ENCODE measurements at places on chromosomes 7 and 10.

GRCh38 chr10:70125918-70126552, 6.6 kb downstream of the AIFM2 start:
- DNase-seq, result no peak

DNA sequence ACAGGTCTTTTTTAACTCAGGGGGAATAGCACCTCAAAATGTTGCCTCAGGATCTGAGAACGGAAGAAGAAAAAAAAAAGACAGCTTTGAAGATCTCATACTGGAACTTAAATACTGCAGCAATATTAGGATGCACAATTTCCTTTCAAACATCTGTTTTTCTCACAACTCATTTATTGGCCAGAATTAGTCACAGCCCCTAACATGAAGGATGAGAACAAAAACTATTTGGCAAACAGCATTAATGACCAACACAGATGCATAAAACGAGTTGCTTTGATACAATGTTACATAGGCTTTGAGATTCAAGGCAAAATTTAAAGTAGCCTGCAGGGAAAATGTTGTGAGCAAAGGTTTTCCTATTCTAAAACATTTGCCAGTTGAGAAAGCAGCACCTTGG, 36.5 kb downstream of the JMJD1C start:
- DNase-seq, result no peak

- no peak for DNase-seq
These were observed 35.8 kb upstream of the DNMBP start for GRCh38 chr10:100045592-100045991.

GRCh38 chr7:101650579-101651081, 21.5 kb upstream of the MYL10 start:
- DNase-seq, result no peak

GRCh38 chr7:91941450-91941849, 788 bp downstream of the AKAP9 start:
- DNase-seq, result peak; percentile 63

DNA sequence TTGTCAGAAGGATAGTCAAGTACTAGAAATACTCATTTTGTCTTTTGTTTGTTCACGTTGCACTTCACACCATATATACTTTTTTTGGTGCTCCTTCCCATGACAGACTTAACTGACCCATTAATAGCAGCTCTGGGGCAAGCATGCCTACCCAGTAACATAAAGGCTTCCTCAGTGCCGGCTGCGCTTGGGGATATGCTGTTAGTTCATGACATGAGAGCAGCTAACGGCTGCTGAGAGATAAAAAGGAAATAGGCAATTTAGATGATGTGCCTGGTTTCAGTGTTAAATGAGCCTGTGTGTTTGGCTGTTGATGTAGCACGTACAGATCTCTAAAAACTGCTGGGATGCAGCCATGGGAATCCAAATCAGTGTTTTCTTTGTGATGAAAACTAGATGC, 86.4 kb downstream of the TAX1BP1 start:
- DNase-seq, result no peak

- DNase-seq, result no peak
These were observed 22.9 kb upstream of the MTPAP start for GRCh38 chr10:30371954-30372353.

DNA sequence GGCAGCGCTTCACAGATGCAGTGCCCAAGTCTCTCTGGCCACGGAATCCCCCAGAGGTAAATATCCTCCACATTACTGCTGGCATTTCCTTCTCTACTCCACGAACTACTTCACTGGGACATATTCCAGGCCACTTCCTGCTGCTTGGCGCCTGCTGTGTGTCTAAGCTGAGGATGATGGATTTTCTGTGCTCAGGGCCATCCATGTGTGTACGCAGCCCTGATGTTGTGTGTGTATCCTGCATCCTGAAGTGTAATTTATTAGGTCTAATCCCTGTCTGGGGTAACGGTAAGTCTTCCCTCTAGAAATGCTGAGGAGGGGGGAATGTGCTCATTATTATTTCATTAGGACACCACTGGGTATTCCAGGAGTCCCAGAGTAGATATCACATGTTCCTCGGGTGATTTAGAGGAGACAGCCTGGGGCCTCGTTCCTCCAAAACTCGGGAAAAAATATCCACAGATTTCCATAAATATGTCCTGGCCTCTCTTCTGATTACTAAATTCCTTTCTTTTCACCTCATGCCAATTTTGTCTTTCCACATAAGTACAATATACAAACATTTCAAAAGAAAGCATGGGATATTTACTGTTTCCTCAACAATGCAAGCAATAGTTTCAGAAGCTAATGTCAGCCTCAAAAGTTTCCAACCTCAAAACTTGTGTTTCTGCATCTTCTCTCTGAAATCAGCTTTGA, 25.5 kb upstream of the HABP2 start:
- no peak for DNase-seq

- DNase-seq, result peak; percentile 82
These were observed at the start of gene SMKR1 for GRCh38 chr7:129501760-129502707. SMKR1 (plus strand) TSS chr7:129502531; CDS start chr7:129502825, 294 bp downstream.

GRCh38 chr10:33676606-33677339, 342.3 kb upstream of the NRP1 start:
- no peak for DNase-seq

GRCh38 chr7:155816996-155817395, 4.7 kb upstream of the SHH start:
- DNase-seq, result no peak

GRCh38 chr10:76411729-76412435, 980.5 kb downstream of the LRMDA start:
- DNase-seq, result no peak

- DNase-seq, result no peak
These were observed 17.1 kb upstream of the GTPBP4 start for GRCh38 chr10:971150-971542.

DNA sequence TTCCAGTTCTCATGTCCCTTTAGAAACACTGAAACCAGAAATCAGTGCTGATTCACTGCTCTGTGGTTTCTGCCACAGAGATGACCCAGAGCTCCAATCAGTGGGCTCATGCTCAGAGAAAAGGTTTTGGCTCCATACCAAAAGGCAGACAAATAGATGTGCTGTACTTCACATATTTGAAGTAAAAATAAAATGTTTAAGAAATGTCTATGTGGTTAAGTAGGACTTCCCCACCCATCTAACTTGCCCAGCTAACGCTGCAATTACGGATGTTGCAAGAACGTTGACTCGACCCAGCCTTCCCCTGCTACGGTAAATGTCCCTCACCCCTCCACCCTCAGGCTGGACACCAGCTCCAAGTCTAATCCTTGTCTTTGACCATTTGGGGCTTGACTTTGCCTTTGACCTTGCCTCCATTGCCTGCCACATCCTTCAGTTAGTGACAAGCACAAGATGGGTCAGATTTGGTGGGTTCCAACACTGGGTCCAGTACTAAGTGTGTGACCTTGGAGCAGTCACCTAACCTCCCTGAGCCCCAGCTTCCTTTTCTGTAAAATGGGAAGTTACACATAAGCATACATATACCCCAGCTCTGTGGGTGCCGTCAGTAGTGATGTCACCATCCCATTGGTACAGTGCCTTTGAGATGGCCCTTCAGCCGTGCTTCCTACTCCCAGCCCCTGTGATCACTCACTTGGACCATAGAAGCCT, 95.8 kb downstream of the CHST15 start:
- no peak for DNase-seq

DNA sequence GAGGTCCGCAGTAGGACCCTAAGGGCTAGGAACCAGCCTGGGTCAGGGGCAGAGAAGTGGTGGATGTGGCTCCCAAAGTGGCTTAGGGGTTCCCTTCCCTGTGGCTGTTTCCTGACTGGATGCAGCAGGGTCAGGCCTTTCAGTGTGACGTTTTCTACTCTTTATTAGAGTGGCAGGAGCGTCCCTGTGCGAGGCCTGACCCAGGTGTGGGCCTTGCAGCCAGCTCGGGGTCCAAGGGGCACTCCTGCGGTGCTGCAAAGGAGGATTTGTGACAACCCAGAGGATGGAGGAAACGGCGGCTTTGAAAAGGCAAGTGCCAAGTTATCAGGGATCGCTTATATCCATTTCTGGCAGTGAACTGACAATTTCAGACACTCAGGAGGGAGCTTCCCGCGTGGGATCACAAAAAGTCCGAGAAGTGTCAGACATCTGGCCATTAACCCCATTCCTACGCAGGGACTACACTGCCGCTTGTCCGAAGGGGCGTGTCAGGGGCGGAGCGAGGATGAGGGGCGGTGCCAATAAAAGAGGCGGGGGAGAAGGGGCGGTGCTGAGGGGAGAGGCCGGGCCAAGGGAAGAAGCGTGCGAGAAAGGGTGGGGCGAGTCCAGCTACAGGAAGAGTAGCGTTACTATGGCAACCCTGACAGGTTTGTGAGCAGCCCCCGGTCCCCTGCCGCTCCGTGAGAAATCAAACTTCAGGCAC, 98.8 kb upstream of the ZNF722 start:
- DNase-seq, result peak; percentile 1

- no peak for DNase-seq
These were observed 48.6 kb downstream of the FAM20C start for GRCh38 chr7:240887-241421.

GRCh38 chr7:34371922-34372321, 286.1 kb upstream of the NPSR1 start:
- DNase-seq, result no peak

GRCh38 chr10:30241422-30242110, 107.5 kb downstream of the MTPAP start:
- no peak for DNase-seq

DNA sequence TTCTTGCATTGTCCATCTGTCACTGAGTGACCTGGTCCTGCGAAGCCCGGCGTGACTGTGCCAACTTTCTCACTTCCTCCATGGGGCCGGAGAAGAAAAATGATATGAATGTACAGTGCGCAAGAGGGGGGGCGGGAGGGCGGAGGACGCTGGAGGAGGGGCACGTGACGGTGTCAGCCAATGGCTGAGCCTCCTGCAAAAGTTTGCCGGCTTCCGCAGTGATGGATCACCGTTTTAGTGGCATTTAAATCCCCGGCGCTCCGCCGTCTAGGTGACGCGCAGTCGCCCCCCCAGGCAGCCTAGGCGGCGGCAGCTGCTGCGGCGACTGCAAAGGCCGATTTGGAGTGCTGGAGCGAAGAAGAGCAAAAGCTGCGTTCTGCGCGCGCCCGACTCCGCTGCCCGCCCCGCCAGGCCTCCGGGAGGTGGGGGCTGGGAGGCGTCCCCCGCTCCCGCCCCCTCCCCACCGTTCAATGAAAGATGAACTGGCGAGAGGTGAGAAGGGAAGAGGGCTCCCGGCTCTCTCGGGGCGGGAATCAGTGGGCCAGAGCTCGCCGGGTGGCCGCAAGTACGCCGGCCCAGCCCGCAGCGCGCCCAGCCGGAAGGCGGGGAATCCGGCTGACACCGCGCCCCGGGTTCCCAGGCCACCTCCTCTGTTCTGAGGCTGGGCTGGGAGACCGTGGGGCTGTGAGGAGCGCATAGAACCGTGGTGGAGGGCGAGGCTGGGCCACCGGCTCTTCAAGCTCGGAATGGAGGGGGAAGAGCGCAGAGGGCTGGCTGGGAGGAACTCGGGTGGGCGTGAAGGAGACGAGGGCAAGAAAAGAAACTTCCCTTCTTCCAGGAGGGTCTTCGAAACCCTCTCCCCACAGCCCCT, at the start of gene HOXA1:
HOXA1 (minus strand) TSS at position 104 of the 871 bp plus-strand sequence; CDS start at position 16, 88 bp downstream.
- DNase-seq, result peak; percentile 92

DNA sequence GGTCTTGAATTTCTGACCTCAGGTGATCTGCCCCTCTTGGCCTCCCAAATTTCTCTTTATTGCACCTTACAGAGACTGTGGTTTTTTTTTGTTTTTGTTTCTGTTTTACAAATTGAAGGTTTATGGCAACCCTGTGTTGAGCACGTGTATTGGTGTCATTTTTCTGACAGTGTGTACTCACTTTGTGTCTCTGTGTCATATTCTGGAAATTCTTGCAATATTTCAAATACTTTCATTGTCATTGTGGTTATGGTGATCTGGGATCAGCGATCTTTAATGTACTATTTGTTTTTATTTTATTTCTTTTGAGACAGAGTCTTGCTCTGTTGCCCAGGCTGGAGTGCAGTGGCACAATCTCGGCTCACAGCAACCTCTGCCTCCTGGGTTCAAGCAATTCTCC, 89.8 kb downstream of the PRTFDC1 start:
- DNase-seq, result no peak

DNA sequence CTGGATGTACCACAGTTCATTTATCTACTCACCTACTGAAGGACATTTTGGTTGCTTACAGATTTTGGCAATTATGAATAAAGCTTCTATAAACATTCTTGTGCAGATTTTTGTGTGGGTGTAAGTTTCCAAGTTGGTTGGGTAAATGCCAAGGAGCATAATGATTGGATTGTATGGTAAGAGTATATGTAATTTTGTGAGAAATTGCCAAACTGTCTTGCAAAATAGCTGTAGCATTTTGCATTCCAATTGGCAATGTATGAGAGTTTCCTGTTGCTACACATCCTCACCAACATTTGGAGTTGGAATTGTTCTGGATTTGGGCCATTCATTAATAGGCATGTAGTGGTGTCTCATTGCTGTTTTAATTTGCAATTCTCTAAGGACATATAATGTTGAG, 33.9 kb upstream of the HYAL4 start:
- DNase-seq, result no peak

DNA sequence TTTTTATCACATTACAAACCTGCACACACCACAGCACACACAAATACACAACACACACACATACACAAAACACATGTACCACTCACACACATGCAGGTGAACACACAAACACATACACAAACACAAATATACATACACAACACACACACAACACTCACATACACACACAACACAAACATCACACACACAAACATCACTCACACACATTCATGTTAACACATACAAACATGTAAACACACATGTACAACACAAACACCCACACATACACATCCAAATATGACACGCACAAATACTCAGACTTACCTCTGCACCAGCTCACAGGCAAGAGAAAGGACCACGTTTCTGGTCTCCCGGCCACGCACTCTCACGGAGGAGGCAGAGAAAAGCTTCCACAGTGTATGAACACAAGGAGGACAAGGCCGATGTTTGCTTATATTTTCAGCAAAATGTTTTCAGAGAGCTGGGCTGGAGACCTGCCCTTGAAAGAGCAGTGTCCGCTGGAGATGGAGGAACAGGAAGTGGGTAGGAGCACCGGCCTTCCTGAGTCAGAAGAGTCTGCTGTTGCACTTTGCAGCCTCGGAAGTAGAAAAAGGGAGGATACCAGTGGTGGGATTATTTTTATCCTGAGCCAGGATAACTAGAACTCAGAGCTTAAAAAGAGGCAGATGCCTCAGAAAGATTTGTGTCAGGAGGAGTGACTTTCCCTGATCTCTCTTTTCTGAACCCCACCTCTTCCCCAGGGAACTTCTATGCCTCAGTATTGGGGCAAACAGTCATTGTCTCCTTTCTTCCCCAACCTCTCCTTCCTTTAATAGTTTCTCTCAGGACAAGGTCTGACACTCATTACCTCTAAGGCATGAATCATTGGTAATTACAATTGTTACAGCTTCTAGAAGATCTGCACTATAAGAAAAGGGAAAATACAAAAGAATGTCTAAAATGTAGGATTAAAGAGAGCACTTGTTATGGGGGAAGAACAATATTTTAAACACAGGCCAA, at the start of gene GIMAP6:
GIMAP6 (minus strand) TSS at position 520 of the 999 bp plus-strand sequence. CDS start 2,243 bp downstream, outside the sequence.
- no peak for DNase-seq

GRCh38 chr10:8349610-8350249, 295.2 kb downstream of the GATA3 start:
- no peak for DNase-seq

Data from small intestine (tissue), 16 donors.